Small intestine (tissue), 16 donors: ENCODE measurements at places on chromosomes 2 and 18.

GRCh38 chr2:134897932-134898331 lies 20.7 kb upstream of the CCNT2 start:
- no peak for DNase-seq

- peak; percentile 18 for DNase-seq
Observed at GRCh38 chr2:138787053-138787666, 7.0 kb upstream of the NXPH2 start.

GRCh38 chr18:65298422-65298821 lies 452.4 kb upstream of the CDH7 start:
- no peak for DNase-seq

DNA sequence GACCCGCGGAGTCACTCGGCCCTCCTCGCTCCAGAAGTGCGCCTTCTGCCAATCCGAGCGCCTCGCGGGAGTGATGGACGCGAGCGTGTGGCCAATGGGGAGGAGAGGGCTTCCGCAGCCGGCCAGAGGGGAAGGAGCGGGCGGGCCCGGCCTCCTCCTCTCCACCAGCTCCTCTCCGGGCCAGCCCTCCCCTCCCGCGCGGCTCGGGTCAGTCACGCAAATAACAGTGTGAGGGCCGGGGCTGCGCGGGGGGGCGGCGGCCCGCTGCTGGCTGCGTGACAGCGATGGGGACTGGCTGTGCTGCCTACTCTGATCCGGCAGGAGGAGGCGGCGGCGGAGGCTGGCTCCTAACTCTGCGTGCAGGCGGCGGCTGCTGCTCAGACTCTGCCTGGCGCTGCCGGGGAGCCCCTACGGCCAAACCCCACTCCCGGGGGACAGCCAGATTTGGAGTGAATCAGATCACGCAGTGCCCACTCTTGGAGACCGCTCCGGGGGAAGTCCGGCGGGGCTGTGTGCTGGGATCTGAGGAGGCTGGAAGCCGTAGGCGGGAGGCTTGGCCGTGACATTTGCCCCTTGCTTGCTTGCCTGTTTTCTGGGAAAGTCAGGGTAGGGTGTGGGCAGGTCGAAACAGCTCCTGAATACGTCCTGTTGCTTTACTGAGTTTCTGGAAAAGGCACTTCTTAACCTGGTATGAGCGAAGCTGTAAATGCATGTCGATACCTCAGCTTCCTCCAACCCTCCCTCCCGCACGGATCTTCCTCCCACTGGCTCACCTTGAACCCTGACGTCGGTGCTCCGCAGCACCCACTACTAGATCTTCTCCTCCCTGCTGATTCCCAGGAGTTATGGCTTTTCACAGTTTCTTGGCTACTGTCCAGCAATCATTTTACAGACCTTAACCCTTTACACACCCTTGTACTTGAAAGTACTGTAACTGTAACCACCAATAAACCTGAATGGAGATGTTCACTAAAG lies 97.9 kb upstream of the SERTAD2 start:
- peak; percentile 99 for DNase-seq

DNA sequence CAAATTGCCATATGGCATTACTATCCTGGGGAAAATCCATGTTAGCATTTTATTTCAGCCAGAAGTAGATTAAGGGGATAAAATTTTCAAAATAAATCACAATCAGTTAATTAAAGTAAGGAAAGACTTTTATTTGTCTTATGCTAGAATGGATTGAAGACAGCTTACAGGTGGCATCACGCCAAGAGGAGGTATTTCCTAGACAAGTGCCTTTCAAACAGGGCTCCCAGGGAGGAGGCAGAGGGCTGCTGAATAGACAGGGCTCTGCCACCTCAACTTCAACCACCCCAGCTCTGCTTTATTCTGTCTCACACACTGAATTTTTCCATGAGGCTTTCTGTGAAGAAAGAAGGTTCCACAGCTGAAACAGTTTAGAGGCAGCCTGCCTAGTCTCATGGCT lies 12.2 kb downstream of the CCDC68 start:
- DNase-seq: peak; percentile 39

GRCh38 chr18:8337211-8337610 lies 272.0 kb upstream of the RAB12 start:
- DNase-seq: no peak

DNA sequence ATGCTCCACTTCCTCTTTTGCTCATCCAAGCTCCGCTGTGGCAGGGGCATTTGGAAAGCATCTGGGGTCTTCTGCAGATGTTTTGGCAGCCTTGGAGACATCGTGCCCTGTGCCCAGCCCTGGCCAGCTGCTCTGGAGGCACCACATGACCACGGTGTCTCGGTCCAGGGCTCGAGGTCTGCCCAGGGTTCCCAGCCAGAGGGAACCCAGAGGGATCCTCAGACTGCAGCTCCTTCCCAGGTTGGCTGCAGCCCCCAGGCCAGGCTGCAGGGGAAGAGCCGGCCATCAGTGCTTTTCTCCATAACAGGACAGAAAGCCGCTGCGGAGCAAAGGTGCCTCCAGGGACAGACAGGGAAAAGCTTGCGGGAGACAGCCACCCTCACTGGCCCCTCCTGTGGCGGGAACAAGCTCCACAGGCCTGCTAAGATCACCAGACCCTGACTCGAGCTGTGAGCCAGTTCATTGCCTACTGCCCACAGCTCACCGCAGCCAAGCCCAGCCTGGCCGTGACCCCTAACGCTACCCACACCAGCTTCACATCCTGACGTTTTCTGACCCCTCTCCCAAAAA lies 74.7 kb downstream of the SMAD7 start:
- no peak for DNase-seq

GRCh38 chr18:35122586-35123224 lies 81.5 kb downstream of the MAPRE2 start:
- no peak for DNase-seq

DNA sequence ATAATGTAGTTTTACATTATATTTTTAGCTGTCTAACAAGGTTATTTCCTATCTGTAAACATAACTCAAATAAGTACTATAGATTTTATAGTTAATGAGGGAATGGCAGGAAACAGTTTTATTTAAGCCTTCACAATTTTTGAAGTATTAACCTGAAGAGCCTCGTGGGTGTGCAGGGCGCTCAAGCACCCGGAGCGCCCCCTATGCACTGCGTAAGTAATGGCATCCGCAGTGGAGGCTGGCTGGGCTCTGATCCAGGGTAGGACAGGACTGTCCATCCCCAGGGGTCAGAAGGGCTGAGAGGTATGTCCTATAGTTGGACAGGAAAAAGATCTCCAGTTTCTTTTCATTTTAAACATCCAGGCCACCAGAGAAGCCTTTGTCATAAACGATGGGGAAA lies 8.2 kb upstream of the GBX2 start:
- peak; percentile 49 for DNase-seq

GRCh38 chr2:9779596-9780264 lies 63.5 kb upstream of the TAF1B start:
- no peak for DNase-seq

DNA sequence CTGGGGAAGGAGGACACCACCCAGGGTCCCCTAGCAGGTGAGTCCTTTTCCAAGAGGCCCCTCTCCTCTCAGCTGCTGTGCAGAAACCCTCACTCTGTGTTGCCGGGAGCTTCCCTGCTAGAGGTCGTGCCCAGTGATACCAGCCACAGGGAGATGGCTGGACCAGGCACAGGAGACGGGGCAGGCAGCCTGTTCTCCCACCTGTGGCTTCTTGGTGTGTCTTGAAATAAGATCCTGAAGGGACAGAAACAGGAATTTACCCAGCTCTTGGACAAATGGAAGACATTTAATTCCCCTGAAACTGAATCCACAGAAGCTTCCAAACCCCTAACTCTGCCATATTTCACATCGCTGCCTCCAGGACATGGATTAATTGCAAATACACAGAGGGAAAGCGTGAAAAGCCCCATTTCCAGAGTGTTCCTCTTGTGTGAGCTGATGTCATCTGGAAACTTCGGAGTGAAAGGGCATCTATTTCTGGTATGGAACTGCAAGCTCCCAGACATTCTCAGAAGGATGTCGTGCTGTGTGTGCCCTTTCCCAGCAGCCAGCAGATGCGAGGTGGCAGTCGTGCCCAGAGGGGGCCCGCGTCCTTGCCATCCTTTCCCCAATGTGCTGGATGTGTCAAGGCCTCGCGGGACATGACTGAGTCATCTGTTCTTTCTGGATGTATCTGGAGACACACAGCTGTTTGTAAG lies 177.7 kb downstream of the SEPTIN10 start:
- DNase-seq: no peak

DNA sequence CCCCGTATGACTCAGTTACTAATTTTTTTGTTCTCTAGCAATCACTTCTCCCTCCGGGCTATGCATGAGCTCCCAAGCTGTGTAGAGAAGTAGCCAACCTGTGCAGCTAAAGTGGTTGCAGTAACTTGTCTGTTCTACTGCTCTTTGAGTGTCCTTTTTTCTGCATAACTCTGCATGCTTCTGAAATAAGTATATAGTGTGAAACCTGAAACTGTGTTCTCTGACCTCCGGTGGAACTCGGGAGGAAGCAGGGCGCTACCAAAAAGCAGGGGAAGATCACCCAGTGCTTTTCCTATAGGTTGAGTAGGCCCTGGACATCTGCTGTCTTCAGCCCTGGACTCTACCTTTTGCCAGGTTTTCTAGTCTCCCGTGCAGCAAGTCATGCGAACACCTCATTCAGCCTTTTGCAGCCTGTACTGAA lies 47.8 kb downstream of the PHLPP1 start:
- no peak for DNase-seq

- no peak for DNase-seq
Observed at GRCh38 chr2:42933824-42934254, 141.5 kb upstream of the HAAO start.

- DNase-seq: no peak
Observed at GRCh38 chr2:168848225-168848624, 42.0 kb downstream of the SPC25 start.

DNA sequence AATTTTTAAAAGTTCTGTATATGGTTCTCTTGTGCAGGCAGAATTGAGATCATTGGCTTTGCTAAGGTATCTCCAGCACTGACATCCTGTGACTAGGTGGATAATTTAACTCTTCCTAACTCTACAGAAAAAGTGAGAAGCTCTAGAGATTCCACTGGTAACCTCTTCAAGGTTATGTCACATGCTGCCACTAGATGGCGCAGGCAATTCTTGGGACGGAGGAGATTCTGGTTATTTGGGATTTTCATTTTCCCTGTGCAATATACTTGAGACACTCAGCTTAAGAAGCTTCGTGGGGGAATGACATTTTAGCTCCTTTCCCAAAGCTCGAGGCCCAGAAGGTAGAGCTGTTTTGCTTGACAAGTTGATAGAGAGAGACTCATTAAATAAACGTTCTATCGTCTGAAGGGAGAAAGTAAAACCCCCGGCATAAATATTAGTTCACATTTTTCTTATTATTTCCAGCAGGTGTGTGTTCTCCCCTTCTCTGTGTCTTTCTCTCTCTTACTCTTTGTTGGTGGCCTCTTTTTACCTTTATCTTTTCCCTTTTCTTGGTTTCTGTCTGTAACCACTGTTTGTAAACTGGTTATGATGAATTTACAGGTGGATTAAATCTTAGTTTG lies 26.6 kb upstream of the LANCL1 start:
- peak; percentile 81 for DNase-seq

DNA sequence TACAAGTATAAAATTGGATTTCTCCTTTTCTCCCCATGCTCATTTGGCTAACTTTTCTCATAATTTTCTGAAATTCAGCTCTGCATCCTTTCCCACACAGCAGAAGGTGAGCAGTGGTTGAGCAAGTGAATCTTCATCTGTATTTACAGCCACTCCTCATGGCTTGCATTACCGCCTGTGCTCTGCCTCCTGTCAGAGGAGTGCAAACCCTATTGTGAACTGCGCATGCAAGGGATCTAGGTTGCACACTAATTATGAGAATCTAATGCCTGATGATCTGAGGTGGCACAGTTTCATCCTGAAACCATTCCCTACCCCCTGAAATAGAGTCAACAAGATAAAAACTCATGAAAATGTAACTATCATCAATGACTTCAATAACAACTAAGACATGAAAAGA lies 20.0 kb downstream of the ME2 start:
- DNase-seq: no peak

- no peak for DNase-seq
Observed at GRCh38 chr18:68642003-68642402, 72.9 kb downstream of the TMX3 start.

DNA sequence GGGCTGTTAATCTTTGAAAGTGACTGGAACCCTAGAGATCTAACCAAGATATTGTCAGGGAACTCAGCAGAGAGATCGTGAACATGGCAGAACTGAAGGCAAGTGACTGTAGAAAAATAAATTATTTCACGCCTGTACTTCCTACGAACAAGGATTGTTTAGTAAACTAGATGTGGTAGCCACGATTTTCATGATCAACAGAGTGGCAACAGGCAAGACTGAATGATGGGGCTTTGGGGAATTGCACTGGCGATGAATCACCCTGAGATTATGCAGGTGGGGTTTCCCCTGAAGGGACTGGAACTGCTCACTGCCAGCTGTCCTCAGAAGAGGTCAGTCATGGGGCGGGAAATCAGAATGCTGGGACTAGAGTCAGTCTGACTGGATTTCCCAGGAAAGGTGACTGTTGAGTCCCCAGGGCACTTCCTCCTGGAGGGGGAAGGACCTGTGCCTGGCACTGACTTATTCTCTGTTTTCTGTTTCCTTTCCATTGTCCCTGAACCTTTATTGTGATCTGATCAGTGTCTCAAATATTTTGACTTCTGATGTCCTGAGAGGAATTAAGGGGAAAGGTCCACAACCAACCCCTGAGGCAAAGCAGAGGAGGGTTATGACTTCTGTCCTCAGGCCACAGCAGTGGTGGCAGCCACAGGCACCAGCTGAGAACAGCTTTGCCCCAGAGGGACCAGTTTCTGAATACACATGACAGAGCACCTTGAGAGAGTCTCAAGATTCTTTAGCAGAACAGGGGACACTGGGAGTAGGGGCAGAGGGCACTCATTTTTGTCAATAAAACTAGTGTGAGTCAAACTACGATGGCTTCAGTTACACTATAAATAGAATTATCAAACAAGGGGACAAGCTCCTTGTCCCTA lies 70.0 kb downstream of the NAB1 start:
- DNase-seq: peak; percentile 54

GRCh38 chr2:189276277-189276676 lies 96.7 kb upstream of the COL5A2 start:
- no peak for DNase-seq

DNA sequence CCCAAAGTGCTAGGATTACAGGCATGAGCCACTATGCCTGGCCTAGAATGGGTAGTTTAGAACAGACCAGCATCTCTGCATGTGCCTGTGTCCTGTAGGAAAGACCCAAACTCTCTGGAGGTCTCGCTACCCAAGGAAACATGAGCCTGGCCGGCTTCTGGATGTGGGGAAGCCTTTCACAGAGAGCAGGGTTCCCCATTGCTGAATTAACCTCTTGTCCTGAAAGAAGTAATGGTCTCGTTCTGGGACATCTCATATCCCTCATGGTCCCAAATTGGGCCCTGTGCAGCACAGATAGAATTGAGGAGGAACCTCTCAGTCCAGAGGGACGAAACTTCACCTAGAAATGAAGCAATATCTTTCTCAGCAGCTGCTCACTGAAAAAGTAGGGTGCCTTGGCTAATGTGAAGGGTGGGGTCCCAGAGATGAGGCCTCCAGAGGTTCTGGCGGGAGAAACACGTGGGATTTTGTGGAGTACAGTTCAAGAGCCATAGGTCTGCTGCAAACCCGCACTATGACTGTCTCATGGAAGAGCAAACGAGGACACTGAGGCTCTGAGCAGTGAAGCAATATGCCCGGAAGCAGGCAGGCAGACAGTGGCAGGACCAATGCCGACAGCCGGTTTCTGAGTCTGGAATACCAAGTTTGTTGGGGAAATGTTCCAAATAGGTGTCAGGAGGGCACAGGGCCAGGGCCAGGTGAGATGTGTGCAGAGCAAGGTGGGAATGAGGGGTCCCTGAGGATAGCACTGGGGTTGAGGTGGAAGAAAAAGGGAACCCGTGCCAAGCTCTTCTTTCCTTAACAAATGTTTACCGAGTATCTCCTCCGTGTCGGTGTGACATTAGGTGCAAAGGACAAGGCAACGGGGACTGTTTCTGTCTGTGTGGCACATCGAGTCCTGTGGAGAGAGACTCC lies 121.0 kb upstream of the TWIST2 start:
- DNase-seq: no peak
